ENCODE measurements at places on chromosomes 7 and 10.

GRCh38 chr10:19570991-19571390, 245.2 kb upstream of the PLXDC2 start:
- DNase-seq = no peak

DNA sequence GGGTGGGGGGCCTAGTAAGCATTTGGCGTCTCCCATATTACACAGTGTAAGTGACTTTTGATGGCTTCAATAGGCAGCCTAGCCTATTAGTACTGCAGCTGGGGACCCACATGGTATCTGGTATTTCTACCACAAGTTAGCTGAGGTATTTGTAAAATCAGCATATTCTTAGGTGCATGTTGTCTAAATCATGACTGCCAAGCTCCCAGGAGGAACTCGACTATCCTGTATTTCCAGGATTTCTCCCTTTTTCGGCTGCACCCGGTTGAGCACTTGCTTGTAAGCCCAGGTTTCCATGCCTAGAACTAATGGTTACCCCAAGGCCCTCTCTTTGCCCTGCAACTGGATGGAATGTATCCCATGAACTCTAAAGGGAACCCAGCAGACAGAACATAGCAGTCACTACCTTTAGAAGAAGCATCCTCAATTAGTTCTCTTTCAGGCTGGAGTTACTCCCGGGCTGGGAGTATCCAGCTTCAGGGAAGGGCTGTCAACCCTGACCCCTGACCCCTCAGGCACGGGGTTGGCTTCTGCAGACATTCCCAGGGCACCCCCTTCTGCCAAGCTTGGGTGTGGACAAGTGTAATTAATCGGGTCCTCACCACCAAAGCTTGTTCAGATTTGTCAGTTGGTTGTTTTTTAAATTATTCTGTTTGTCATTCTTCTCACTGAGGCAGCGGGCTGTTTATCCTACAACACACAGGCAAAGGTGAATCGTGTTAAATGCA, 90.3 kb upstream of the PARD3 start:
- DNase-seq = no peak

DNA sequence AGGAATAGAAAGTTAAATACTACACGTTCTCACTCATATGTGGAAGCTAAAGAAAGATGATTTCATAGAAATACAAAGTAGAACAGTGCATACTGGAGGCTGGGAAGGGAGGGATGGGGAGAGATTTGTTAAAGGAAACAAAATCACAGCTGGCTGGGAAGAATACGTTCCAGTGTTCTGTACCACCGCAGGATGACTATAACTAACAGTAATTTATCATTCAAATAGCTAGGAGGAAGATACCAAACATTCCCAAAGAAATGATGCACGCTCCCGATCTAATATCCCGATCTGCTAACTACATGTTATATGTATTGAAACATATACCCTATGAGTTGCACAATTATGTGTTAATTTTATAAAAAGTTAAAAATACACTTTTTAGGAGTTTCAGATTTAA, 162.3 kb downstream of the ZMYND11 start:
- no peak for DNase-seq

DNA sequence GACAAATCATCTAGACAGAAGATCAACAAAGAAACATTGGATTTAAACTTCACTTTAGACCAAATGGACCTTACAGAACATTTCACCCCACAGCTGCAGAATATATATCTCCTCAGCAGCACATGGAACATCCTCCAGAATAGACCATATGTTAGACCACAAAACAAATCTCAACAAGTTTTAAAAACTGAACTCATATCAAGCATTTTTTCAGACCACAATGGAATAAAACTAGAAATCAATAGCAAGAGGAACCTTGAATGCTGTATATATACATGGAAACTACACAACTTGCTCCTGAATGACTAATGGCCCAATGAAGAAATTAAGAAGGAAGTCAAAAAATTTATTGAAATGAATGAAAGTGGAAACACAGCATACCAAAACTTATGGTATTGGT, 157.7 kb downstream of the MTERF1 start:
- no peak for DNase-seq

DNA sequence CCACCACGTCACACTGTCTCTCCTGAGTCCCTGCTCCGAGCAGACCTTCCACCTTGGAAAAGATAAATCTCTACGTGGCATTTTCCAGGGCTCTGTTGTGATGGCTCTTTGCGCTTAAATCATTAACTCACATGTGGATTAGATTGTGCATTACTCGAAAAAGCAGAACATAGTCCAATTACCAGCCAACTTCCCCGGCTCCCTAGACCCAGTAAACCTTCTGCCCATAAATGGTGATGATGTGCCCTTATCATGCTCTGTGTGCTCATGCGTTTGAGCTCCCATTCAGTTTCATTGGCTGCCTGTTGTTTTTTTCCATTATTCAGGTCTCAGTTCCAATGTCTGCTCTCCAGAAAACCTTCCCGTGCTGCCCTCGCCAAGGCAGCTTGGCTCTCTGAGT, 471.2 kb downstream of the GLRX3 start:
- DNase-seq = no peak

DNA sequence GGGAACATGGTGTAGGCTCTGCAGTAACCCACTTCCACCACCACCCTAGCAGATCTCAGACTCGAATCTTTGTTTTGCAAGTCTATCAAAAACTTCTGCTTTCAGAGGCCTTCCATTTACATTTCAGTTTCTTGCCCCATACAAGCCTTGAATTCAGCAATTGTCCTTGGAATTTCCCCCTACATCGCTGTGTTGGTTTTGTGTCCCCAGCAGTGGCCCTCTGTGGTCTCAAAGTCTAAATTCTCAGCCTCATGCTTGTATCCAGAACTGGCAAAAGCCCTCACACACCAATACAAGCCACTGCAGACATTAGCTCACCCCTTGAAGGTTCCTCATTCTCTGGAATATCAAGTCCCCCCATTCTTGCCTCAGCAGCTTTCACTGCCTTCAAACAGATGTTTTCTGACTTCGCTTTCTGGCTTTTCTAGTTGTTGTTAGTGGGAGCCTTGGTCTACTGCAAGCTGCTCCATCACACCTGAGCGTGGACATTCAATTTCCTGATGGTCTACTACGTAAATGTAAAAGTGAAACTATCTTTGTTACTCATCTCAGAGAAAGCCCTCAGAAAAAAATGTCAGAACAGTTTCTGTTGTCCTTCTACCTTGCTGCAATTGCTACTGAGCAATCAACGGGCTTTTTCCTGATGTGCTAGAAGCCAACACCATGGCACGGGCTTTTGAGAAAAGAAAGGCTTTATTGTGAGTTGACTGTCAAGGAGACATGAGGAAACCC, 1.8 kb upstream of the NUB1 start:
- DNase-seq = no peak

- no peak for DNase-seq
These were observed 159.9 kb upstream of the EEPD1 start for GRCh38 chr7:35993113-35993512.

DNA sequence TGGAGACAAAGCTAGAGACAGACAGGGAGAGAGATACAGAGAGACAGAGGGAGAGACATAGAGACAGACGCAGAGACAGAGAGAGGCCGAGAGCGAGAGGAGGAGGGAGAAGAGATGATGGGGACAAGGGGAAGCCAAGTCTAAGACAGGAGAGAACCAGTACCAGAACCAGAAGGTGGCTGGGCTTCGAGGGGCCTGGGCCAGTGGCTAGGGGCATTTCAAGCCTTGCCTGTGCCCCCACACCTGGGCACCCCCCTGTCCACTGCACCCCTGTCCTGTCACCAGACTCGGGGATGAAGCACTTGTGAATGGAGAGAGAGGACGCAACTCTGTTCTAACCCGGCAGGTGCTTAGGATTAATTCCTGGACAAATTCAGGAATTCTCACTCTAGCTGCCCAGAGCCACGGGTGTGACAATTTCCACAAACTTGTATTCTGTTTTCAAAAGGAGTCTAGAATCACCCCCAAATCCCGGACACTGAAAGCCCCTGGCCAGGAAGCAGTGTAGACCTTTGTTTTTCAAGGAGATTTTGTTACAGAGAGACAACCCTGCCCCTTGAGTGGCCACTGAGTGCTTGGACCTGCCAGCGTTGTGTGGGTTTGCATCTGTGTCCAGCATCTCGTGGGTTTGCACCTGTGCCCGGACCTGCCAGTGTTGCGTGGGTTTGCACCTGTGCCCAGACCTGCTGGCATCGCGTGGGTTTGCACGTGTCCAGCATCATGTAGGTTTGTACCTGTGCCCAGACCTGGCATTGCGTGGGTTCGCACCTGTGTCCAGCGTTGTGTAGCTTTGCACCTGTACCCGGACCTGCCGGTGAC, 157.3 kb downstream of the WDR37 start:
- no peak for DNase-seq

GRCh38 chr7:36002900-36003299, 150.2 kb upstream of the EEPD1 start:
- DNase-seq = no peak

GRCh38 chr10:10589540-10590303, 427.9 kb upstream of the CELF2 start:
- no peak for DNase-seq

- DNase-seq = peak; percentile 27
These were observed 57.1 kb upstream of the IGFBP3 start for GRCh38 chr7:45978010-45978681.

DNA sequence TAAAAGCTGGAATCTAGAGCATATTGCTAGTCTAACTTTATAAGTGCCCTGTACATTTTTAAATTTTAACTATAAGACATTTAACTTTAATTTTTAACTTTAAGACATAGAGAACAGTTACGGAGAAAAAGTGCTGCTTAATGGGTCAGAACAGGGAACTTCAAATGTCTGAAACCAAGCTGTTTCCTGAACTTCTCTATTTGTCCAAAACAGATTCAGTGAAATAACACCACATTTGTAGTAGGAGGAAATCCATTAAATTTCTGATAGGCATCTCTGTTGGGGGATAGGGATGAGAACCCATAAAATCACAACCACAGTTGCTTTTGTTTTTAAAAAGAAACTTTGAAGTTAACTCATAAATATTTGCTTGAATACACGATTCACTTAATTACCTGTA, 170.8 kb upstream of the ANK3 start:
- no peak for DNase-seq

DNA sequence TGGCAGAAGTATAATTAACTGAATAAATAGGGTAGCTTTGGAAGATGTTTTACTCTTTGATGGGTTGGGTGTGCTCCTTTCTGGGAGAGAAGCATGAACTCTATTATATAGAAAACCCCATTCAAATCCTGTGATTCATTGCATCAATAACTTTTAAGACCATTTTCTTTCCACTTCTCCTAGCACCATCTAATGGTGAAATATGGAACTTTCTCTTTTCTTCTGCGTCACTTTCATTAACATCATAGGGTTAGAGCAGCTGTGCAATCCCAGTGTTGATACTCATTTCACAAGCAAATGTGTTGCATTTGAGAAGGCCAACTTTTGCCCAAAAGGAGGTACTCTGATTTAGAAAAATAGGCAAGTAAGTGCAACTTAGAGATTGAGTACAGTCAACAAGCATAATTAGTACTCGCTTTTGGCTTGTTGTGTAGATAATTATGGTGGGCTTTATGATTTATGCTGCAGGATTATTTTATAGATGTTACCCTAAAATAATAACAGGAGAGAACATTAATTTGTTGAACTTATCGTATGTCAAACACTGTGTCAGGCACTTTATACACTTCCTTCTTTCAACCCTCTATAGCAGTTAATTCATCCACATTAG, 92.9 kb downstream of the CPED1 start:
- peak; percentile 52 for DNase-seq

GRCh38 chr10:4407783-4408182, 418.2 kb upstream of the AKR1E2 start:
- DNase-seq = no peak

- no peak for DNase-seq
These were observed 561.7 kb downstream of the KCNMA1 start for GRCh38 chr10:77075926-77076325.

- no peak for DNase-seq
These were observed 422.6 kb upstream of the NUPR2 start for GRCh38 chr7:56538541-56539429.

GRCh38 chr7:12965767-12966166, 278.3 kb downstream of the ARL4A start:
- no peak for DNase-seq

GRCh38 chr7:29977886-29978651, 11.5 kb downstream of the SCRN1 start:
- no peak for DNase-seq

DNA sequence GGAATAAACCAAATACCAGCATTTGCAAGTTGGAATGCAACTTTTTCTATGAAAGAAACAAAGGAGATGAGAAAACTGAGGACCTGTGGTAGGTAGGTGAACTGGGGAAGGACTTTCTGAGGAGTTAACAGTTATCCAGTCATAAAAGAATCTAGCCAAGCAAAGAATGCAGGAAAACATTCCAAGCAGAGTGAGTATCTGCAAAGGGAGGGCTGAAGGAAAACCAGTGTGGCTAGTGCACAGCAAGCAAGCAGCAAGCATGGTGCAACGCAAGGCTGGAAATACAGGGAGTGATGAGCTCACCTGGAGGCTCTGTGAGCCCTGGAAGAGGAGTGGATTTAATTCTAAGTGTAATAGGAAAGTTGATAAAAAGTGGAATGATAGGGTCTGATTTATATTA, 44.0 kb downstream of the RTKN2 start:
- no peak for DNase-seq

DNA sequence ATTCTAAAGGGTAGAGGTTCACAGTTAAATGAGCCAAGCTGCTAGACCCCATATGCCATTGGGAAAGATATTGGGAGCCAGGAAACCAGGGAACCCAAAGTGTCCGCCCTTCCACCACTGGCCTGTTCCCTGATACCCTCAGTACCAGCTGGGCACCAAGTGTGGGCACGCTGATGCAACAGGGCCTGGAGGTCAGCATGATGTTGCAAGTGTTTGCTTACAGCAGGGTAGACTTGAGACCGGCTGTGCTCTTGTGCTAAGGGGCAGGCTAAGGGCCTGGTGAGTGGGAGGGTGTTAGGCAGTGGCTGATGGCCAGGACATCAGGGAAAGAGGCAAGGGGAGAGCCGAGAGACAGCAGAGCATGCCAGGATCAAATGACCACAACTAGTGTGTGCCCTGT, 21.0 kb upstream of the MYL7 start:
- DNase-seq = no peak

GRCh38 chr7:86965727-86966120, 93.7 kb downstream of the ELAPOR2 start:
- DNase-seq = no peak

GRCh38 chr10:5446390-5446926, 34.1 kb downstream of the NET1 start:
- peak; percentile 79 for DNase-seq

DNA sequence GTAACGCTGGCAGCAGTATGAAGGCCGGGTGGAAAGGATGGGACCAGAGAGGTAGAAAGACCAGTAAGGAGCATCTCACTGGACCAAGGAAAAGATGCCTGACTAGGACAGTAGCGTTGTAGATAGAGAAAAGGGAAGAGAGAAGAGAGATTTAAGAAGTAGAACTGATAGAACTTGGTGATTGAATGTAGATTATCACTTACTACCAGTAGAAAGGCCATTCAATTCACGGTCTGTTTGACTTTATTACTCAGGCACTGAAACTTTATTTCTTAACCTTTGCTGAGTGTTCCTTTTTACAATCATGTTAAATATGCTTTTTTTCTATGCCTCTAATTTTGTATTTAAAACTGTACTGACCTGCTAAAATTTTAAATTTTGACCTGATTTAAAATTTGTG, 12.2 kb downstream of the MCU start:
- DNase-seq = no peak

- DNase-seq = no peak
These were observed 30.0 kb downstream of the TSPAN15 start for GRCh38 chr10:69481305-69481704.

Data from right kidney (tissue), 9 donors.